ENCODE measurements at places on chromosomes 4 and X.

- no peak for DNase-seq
Measured at GRCh38 chr4:78553529-78554060, 2.0 kb downstream of the ANXA3 start.

DNA sequence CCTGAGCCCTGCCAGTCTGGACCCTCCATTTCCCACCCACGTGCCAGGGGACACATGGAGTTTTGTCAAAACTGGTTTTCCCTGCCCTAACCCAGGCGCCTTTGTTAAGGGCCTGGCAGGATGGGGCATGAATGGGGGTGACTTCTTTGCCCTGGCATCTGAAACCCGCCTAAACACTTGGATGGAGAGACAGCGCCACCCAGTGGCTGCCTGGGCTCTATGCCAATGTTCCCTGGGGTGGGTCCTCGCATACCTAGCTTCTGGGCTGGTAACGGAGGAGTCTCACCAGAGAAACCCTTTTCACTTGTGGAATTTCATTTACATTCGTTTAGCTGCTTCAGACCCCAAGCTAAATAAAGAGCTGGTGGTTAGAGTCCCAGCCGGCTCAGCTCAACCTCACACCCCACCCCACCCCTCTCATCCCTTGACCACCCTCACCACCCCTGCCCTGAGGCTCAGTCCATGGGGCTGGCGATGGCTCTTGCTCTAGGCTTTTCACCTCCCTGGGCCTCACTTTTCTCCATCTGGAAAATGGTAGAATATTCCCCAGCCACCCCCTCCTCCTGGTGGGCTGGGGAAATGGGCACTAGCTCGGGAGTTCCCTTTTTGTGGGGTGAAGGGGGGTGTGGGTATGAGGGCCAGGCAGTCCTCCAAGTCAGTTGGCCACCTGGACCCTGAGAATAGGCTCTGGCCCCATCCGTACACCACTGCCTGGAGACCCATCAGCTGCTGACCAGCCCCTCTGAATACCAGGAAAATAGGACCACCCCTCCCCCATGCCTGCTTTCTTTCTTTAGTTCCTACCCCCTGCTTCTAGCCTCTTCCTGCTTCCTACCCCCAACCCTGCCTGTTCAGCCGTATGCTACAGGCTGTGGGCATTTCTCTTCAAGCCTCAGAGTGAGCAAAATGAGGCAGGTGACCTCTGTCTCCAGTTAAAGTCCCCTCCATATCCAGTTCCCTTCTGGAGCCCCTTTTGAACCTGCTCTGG is 57.1 kb upstream of the PJA1 start:
- DNase-seq: peak; percentile 71

GRCh38 chrX:23504895-23505294 is 162.4 kb upstream of the PRDX4 start:
- no peak for DNase-seq

DNA sequence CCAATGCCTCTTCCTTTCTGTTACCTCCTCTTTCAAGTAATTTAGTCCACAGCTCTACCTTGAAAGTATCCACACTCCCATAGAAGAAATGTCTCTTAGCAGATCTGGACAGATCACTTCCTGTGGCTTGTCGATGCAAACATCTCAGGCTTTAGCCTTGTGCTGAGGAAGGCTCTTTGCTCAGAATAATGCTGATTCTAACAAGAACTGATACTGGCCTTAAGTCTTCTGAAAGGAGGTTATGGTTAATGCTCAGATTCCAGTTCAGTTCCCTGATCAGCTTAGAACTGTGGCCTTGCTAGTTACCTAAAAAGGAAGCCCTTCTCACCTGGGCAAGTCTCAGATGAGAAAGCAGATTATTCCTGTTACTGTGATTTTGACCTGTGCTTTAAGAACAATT is 230.1 kb upstream of the FAT4 start:
- no peak for DNase-seq

GRCh38 chrX:18639280-18639679 is 32.6 kb downstream of the RS1 start:
- no peak for DNase-seq

DNA sequence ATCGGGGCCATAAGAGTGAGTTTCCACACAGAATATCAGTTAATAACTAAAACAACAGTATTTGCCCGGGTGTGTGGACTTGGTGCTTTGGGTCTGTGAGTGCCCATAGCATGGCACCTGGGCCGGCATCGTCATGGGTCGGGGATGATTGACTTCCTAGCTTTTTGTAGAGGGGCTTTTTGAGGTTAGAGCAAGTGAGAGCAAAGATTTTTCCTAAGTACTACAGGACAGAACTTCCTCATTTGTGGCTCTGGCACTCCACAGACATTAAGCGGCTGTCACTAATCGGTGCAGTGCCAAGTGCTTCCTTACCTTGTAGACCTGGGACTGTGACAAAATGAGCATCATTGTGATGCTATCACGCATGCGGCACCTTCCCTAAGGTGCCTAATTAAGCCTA is 81.0 kb downstream of the SHROOM2 start:
- no peak for DNase-seq

DNA sequence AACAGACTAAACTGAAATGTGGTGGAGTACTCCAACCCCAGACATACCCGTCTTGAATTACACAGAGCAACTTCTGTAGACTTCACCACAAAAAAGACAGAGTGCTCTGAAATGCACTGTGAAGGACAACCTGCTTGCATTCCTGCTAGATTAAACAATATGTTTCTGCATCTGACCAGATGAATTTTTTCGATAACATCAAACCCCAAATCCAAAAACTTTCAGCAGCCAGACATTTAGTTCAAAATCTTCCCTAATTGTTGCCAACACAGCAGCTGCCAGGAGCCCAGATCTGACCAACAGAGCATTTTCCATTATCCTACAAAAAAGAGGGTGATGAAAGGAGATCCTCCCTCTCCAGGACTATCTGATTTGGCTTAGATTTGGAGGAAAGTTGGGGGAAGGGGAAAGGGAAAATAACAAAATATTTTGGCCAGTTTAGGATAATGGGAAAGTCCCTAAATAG is 356.5 kb downstream of the PDGFC start:
- no peak for DNase-seq

DNA sequence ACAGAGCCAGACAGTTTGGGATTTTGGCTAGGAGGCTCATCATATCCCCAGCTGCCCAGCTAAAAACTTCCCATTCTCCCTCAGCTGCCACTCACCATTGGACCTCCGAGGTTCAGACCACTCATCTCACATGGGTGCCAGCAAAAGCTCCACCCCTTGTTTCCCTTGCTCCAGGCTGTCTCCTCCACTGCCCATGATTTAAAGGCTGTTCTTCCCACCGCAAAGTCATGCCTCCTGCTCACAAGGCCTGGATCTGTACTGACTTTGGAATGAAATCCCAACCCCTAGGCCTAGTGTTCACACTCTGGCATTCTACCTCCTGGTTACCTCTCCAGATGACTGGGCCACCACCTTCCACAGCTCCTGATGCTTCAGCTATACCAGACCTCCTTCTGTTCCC is 142.2 kb upstream of the EOLA2 start:
- DNase-seq: no peak

- DNase-seq: peak; percentile 77
Measured at GRCh38 chr4:27684610-27685011, 824.0 kb downstream of the STIM2 start.

DNA sequence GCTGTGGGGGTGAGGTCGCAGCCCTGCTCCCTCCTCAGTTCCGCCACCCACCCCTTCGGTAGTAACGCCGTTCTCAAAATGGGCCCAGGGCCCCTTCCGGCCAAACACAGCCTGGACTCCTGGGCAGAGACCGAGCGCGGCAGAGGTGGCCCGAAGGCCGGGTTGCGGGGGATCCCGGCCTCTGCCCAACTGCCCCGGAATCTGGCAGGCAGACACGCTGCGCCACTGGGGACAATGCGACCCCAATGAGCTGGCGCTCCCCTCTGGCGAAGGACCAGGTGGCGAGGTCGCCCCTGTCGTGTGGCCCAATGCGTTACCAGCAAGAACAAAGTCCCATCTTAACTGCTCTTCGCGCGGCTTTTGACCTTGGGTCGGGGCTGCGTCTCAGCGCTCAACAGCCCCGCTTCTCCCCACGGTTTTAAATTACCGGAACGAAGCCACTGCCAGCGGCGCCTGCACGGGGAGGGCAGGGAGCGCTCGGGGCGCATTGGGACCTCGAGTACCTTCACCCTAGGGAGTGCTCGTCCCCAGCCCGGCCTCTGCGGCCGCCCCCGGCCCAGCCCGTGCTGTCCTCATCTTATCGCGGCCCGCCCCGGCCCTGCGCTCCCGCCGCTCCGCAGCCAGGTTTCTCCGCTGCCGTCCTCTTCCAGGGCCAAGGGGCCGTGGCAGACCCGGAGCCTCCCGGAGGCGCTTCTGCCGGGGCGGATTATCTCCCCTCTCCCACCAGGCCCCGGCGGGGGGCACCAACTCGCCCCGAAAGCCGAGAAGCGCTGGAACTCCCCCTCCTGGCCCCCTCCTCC is 22.2 kb upstream of the HMX1 start:
- DNase-seq: no peak

DNA sequence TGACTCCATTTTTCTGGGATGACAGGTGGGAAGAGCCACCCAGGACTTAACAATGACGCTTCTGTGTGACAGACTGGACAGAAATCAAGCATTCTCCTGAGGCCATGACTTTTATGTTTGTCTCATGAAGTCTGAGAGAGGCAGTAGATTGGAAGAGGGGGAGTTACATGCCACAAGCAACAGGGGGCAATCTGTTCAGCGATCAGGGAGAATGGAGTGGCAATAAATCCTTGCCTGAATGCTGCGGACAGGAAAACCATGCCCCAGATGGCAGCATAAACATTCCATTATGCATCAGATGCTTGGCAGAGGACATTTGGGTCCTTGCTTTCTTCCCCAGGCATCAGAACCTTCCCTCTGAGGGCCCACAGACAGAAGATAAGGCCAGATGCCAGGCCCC is 312.4 kb upstream of the DIPK2B start:
- no peak for DNase-seq

DNA sequence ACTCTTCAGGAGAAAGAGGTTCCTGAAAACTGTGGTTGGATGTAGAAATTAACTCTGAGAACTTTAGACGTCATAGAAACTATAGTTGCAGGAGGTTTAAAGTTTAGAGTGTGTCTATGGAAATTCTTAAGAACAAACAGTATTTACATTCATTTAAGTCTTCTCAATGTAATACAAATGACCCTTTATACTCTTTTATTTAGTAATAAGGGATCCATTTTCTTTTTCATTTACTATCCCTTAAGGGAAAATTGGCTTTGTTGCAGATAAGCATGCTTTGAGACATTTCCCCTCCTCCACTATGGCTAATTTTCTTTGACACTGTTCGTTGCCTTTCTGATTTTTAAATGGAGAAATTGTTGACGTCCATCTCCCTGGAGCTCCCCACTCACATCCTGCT is 96.4 kb downstream of the POLA1 start:
- DNase-seq: no peak

- no peak for DNase-seq
Measured at GRCh38 chr4:16442296-16442695, 216.0 kb upstream of the TAPT1 start.

DNA sequence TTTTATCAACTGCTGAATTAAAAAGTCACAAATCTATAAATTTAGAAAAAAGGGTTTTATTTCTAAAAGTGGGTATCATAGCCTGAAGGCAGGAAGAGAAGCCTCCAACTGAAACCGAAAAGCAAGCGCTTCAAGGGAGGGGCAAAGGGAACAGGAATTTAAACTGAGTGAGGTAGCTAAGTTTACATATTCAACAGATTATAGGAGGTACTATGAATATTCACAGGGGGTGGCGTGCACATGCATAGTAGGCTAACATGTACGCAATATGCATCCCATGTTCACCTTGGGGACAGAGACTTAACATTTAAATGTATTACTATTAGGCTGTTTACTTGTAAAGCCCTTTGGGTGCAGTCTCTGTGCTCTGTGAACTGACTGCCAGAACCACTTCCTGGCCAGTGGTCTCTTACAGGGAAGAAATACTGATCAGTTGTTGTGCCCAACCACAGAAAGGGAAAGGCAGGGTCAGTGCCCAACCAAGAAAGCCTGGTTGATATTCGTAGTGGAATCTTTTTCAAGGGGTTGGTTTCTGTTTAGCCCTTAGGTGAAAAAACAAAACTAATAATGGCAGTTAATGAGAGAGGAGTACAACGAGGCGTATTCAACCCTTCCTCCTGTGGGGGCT is 168.7 kb upstream of the GALNTL6 start:
- no peak for DNase-seq

DNA sequence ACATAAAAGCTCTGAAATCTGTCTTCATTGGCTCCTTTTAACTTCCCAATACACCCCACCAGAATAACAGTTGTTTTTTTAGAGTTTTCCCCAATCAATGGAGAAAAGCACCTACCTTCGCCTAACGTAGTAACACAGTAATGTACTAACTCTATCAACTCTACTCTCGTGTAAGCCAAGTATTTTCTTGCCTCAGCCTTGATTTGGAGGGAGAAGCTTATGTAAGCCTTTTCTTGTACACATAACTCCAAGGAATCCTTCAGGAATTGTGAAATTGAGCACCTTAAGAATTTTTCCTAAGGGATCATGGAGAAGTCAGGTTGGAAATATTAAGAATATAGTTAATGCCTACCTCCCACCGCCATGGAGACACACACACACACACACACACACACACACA is 181.2 kb downstream of the RAPGEF2 start:
- DNase-seq: no peak

DNA sequence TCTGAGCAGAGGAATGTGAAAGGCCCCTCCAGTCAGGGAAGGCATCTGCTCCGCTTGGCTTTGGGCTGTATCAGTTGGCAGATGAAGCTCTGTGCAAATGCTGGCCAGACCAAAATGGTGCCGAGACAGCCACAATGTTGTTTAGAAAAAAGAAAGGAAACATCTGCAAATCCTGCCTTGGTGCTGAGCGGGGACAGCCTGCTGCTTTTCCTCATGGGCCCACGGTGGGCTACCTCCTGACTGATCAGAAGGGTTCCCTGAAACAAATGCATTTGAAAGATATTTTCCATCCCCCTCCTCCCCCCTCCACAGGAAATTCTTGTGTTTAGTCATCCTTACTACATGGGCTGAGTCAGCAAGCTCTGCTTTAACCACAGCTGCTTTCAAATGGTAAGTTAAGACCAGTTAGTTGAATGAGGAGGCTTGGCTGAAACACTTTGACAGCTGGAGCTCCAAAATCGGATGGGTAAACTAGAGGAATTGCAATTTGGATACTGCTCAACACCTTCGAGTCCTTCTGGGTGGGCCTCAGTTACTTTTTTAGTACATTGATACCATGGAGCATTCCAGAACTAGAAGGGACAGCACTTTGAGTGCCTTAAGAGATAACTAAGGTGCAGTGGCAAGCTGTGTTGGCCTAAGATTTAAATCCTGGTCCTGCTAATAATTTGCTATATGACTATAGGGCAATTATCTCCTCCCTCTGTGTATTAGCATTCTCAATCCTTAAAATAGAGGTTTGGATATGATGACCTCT is 36.0 kb downstream of the PLAC1 start:
- DNase-seq: no peak

GRCh38 chrX:43805579-43805978 is 76.7 kb downstream of the MAOB start:
- DNase-seq: no peak

DNA sequence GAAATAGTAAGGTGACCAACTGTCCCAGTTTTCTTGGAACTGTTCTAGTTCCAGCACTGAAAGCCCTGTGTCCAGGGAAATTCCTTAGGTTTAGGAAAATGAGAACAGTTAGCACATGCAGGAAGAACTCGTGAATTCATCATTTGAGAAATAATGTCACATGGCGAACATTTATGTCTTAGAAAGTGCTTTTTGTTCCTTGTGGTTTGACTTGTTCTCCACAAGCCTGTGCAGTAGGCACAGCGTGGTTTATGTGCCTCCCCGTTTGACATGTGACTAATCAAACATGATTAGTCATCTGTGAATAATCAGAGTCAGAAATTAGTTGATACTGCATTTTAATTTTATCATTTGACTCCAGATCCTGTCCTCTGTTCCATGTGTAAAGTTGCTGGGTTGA is 556.0 kb upstream of the CPEB2 start:
- DNase-seq: no peak
